HFF-Myc (cell line): ENCODE measurements at places on chromosomes 4 and X.

- DNase-seq: no peak
These were observed 12.2 kb upstream of the NWD2 start for GRCh38 chr4:37232315-37232714.

- no peak for DNase-seq
These were observed 608.0 kb downstream of the TLL1 start for GRCh38 chr4:166481055-166481454.

DNA sequence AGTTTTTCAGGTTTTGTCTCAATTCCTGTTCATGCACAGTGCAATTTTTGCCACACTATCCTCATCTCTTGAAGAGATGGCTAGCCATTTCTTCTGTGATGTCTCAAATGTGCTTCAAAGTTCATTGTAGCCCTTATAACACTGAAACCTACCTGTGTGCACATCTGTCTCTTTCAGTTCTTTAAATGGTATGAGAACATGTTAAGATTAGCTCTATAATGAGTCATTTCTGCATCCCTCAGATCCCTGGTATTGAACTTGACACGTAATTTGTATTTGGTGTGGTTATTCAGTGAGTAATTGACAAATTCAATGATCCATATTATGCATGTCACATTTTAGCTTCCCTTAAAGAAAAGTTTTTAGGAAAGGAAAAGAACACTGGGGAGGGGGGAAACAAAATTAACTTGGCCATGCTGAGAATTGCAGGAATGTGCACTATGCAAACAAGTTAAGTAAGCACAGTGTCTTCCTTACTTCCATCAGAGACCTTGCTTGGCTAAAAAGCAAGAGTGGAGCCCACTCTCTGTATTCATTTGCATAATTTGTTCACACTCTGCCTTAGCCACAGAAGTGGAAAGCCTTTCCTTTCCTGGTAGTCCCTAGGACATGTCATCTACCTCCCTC, 659.8 kb upstream of the MAGEB2 start:
- DNase-seq: no peak

DNA sequence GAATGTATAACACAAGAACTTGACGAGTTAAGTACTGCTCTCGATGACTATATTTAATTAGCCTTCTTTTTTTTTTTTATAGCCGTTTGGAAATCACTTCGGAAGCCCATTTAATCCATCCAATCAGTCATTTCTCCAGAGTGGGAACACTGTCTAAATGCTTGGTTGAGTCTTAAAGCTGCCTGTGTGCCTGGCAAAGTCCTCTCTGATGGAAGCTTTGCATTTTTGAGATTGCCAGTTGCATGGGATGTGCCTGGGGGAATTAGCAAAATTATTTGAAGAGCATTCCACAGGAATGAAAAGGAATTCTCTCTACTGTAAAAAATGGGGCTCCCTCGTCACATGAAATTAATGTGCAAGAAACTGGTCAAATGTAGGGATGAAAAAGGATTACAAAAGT, 398.8 kb upstream of the RPS6KA3 start:
- no peak for DNase-seq

- DNase-seq: no peak
These were observed 37.2 kb downstream of the CXCL8 start for GRCh38 chr4:73777612-73778011.

DNA sequence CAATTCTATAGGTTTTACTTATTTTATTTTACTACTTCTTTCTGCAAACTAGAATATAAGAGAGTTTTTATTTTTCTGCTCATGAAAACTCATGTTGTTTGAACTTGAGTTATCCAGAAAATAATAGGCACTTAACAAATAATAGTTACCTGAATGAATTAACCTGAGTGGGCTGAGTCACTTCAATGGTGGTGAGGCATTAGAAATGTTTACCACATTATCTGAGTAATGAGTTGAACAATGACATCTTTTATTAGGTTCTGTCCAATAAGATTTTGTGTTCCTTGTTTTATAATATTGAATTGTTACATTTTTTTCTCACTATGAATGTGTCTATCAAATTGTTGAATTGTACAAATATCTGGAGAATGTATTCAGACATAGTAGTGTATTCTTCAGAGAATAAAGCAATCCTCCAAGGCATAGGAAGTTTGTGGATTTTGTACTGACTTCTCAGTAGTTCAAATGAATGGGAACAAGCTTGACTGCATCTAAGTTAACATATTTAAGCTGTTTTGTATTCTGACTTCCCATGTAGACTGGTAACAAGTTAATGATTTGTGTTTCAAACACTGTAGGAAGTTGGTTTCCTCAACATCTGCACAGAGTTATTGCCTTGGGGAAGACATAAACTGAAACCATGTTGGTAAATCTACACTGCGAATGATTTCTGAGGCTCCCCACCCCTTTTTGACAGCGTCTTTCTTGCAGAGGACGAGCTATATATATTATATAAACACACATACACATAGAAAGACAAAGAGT, 1808.9 kb upstream of the TENM3 start:
- no peak for DNase-seq

- no peak for DNase-seq
These were observed 36.4 kb upstream of the CD99 start for GRCh38 chrX:2654436-2655340.

- DNase-seq: peak; percentile 7
These were observed 156.6 kb downstream of the GATB start for GRCh38 chr4:151604238-151604637.

DNA sequence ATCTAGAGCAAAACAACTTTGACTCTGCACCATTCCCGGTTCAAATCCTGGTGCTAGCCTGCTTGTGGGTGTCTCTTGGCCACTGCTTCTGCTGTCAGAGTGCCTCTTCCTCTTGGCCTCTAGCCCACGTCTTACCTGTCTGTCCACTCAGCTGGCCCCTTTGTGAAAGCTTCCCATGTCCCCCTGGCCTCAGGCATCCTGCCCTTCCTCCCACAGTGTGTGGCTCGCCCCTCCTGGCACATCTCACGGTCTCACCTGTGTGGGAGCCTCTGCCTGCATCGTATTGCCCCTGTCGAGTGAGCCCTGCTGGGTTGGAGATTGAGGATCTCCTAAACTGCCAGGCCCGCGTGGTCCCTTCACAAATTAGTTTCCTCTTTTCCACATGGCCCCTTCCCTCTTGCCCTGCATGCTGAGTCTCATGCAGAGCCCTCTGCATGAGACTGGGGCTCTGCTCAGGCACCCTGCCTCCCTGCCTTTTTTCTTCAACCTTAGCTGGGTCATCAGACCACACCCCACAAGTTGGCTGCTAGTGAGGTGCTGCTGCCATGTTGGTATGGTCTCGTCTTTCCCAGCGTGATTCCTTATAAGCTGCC, 53.7 kb upstream of the TADA2B start:
- no peak for DNase-seq

DNA sequence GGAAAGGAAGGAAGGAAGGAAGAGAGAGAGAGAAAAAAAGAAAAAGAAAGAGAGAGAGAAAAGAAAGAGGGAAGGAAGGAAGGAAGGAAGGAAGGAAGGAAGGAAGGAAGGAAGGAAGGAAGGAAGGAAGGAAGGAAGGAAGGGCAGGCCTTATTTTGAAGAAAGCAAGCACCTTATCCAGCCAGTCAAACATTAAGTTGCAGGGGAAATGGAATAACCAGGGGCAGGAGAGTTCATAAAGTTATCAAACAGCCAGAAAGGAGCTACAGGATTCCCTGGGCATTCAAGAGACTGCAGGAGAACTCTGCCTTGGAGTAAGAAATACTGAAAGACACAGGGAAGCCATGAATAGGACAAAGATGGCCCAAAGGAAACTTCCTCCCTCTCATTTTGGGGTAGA, 672.0 kb upstream of the INTU start:
- no peak for DNase-seq

- DNase-seq: no peak
These were observed 23.9 kb downstream of the ARHGAP36 start for GRCh38 chrX:131081772-131082740.

- DNase-seq: no peak
These were observed 94.9 kb downstream of the ARHGAP24 start for GRCh38 chr4:85569730-85570299.

DNA sequence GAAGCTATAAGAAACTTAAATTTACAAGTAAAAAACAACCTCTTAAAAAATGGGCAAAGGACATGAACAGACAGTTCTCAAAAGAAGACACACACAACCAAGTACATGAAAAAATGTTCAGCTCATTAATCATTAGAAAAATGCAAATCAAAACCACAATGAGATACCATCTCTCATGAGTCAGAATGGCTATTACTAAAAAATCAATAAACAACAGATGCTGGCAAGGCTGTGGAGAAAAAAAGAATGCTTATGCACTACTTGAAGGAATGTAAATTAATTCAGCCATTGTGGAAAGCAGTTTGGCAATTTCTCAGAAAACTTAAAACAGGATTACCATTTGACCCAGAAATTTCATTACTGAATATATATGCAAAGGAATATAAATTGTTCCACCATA, 666.3 kb upstream of the GRIA3 start:
- DNase-seq: no peak

DNA sequence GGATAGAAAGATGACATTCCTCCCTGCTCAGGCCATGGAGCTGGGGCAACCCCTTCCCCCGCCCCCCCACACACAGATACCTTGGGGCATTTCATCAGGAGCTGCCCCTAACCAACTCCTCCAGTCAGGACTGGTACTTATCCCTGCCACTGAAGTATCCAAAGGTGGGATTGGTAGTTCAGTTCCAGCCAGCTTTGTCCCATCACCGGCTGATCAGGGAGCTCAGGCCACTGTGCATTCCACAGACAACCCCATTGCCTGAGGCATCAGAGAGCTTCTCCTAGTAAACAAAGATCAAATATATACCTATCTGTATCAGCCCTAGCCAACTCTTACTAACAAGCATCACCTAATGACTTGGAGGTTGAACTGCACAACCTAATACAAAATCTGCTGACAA, 218.2 kb upstream of the FMR1 start:
- DNase-seq: no peak

- no peak for DNase-seq
These were observed 407.6 kb upstream of the NDST3 start for GRCh38 chr4:117626664-117627063.

GRCh38 chr4:105594099-105595010, 41.9 kb downstream of the ARHGEF38 start:
- no peak for DNase-seq

GRCh38 chr4:54664400-54664799, 6.6 kb downstream of the KIT start:
- no peak for DNase-seq

GRCh38 chrX:30851449-30851848, 37.6 kb downstream of the TAB3 start:
- DNase-seq: no peak

DNA sequence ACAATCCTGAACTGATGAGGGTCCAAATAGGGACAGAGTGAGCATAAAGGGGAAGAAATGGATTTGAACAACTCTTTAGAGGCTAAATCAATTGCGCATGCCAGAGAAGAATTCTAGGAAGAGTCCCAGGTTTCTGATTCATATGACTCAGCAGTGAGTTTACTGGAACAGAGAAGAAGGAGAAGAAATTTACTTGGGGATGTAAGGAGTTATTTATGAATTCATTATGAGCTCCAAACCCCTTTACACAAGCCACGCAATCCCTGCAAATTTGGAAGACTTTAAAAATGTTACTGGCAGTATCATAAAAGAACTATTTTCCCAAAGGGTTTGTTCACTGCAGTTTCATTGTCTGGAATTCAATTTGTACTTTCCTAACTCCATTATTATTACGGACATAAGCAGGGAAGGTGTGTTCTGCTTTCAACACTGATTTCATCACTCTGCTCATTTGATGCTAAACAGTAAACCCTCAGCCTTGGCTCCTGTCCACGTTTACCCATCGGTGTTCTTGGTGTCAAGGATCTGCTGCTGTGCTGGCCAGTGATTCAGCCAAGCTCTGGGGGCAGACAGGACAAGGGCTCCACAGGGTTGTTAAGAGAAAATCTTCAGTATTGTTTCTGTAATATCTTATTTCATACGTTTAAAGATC, 273.7 kb downstream of the HNRNPD start:
- DNase-seq: no peak

GRCh38 chr4:185276036-185276435, 66.6 kb downstream of the SNX25 start:
- DNase-seq: no peak

GRCh38 chrX:106436691-106437090, 175.1 kb upstream of the RADX start:
- DNase-seq: no peak

- no peak for DNase-seq
These were observed 605.9 kb downstream of the ADGRL3 start for GRCh38 chr4:61805979-61806378.

DNA sequence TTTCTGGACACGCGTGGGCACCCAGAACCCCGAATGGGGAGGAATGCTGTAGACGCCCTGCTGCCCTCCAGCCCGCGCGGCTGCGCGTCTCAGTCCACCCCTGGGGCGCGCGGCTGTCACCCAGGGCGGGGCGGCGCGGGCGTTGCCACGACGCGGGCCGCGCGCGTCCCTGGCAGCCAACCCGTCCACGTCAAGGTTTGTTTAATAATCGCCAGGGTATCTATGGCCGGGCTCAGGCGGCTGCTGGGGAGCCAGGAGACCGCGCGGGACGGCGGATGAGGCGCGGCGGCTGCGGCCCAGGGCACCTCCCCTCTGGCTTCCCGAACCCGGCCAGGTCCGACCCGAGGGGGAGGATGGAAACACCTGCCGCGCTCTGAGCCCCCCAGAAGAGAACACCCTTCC, at the start of gene SPATA18:
TSS of gene SPATA18 (plus strand) at position 92 of the 402 bp plus-strand sequence. CDS start 401 bp downstream, outside the sequence.
- no peak for DNase-seq

- no peak for DNase-seq
These were observed 6.8 kb downstream of the TBC1D19 start for GRCh38 chr4:26590639-26591038.

DNA sequence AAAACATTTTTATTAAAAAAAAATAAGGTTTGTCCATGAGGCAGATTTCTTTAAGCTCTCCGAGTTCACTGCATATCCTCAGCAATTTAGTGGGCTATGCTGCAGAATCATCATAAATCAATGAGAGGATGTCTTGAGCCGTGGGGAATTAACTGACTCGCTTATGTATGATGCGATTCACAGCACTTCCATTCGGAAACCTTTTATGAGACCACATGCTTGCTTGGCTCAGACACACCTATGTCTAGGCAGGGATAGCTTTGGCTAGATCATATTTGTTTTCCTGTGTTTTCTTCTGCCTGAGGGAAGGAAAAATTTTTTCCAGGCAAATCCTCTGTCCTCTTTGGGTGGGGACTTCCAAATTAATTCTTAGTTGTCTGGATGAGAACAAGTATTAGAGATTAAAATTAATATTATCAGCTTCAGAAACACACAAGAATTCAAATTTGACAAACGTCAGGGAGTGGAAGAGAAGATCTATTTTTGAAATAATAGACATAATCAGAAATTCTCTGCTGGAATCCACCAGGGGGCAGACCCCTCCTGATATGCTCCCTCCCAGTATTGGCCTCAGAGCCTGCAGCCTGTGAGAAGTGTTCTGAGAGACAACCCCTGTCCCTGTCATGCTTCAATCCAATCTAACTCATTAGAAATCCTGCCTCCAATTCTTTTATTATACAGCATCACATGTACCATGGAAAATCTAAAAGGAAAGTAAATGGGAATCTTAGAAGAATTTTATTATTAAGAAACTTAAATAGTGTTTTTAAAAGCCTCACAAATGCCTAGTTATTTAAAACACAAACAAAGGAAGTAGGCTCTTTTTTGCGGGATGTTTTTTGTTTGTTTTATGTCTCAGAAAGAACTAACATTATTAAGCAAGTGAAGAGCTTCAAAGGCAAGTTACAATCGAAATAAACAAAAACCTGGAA, 345.1 kb upstream of the TACR3 start:
- DNase-seq: no peak

GRCh38 chrX:119093991-119094735, 21.4 kb downstream of the CT47C1 start:
- DNase-seq: no peak
